ENCODE measurements at places on chromosomes 6 and 20. TPM values are rescaled to one million over a fixed set of nuclear protein-coding genes. Genes with fewer than 3 reads are reported as not detected.

FILIP1 gene
- 5.7 TPM for polyA plus RNA-seq

GRCh38 chr6:72631480-72631879, 9.6 kb downstream of the KCNQ5 start:
- no peak for DNase-seq

- no peak for DNase-seq
Measured at GRCh38 chr20:18005990-18006364, 37.2 kb downstream of the MGME1 start.

GRCh38 chr6:128357392-128358130, 162.8 kb downstream of the PTPRK start:
- DNase-seq, result no peak

DNA sequence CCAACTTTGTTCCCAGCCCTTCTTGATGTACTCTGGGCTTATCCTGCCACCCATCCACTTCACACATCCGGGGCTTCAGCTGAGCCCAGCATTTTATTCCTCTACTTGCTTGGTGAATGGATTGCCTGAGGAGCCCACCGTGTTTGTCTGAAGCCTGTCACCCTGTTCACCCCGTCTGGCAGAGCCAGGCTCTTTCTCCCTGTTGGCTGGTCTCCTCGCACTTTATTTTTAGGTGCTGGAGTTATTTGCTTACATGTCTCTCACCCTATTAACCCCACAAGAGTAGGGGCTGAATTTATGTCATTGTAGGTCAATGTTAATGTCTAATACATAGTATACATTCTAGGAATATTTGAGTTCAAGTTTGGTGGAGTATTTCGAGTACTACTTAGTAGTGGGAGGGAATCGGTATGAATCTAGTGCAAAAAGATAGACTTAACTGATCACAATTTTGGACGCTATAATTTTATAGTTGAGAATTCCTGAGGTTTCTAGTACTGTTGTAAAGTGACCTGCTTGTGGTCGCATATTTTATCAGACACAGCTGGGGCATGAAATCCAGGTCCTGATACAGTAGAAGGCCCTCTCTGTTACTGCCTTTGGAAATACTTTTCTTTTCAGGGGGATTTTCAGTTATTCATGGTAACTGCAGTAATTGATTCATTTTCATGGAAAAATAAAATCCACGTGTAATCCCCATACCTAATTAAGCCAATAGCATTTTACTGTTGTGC, 10.8 kb downstream of the JARID2 start:
- DNase-seq, result no peak

Data from hepatocyte (in vitro differentiated cells).